ENCODE measurements at places on chromosomes 7 and 10.

DNA sequence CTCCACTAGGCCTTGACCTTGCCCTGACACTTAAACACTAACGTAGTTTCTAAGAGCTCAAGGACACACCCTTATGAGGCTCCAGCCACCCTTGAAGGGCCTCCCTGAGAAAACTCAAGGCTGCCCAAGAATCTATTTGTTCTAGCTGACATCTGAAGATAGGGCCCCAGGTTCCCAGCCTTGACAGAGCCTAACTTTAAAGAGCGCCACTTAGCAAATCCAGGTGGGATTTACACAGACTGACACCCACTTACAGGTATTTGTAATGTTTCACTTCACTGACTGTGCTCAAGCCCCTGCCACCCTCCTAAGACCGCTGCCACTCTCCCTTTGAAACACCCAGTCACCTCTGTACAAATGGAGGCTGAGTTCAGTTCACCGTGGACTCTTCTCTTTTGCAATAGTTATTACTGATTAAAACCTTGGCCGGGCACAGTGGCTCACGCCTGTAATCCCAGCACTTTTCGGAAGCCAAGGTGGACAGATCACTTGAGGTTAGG is 90.4 kb downstream of the SVOPL start:
- no peak for DNase-seq

DNA sequence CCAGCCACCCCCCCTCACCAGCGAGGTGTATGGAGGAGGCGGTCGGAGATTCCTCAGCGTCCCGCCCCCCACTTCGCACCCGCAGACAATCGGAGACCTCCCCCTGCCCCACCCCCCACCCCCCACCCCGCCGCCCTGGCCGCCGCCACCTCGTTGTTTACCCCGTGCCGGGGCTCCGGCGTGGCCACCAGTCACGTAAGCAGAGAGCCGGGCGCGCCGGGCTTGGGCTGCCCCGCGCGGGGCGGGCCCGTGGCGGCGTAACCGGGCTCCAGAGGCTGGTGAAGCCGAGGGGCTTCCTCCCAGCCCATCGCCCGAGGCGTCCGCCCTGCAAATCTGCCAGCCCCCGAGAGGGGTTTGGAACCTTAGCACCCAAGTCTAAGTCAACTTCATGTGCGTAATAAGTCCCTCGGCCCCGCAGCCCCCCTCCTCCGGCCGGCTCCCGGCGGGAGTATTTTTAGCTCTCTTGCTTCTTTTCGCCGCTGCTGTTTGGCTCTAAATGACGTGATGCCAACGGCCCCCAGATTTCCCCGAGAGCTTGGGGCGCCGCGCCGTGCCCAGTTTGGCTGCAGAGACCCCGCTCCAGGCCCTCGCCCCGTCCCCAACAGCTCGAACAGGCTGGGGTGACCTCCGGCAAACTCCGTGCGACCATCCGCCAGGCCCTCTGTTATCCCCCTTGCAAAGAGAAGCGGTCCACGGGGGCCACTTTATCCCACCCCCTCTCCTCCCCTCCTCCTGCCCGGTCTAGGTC is 2.7 kb downstream of the MXI1 start:
- peak; percentile 69 for DNase-seq

DNA sequence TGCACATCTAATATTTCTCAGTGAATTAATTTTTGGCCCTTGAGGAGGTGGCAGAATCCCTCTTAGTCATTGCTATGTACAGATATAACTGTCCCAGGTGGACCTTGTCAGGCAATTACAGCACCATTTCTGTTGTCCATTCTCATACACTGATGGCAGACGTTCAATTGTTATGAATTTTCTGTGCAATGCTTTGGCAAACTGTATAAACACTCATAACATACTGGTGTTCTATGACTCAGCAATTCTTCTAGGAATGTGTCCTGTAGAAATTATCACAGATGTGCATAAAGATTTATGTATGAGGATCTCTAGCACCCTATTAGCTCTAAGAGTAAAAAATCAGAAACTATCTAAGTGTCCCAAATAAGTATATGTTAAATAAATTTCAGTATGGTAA is 80.8 kb downstream of the DNAJB9 start:
- peak; percentile 50 for DNase-seq

DNA sequence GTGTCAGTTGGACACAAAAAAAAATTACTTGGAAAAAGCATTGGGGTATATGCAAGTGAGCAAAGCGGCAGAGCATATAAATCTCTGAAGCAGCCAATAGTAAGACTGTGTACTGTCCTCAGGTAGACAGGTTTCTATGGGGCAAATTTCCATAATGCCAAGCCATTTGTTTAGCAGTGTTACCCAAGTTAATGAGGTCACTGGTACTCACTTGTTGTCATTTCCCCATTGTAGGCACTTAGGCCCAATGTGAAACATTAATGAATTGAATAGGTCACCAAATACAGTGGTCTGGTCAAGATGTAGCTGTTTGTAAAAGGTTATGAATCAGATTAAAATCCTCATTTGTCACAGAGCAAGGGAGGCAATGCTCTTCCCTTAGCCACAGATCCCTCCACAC is 27.5 kb downstream of the HOXA1 start:
- DNase-seq, result no peak

GRCh38 chr7:114711241-114711640 is 210.7 kb upstream of the MDFIC start:
- DNase-seq, result peak; percentile 6

GRCh38 chr7:148161776-148162175 is 428.8 kb upstream of the C7orf33 start:
- DNase-seq, result no peak

DNA sequence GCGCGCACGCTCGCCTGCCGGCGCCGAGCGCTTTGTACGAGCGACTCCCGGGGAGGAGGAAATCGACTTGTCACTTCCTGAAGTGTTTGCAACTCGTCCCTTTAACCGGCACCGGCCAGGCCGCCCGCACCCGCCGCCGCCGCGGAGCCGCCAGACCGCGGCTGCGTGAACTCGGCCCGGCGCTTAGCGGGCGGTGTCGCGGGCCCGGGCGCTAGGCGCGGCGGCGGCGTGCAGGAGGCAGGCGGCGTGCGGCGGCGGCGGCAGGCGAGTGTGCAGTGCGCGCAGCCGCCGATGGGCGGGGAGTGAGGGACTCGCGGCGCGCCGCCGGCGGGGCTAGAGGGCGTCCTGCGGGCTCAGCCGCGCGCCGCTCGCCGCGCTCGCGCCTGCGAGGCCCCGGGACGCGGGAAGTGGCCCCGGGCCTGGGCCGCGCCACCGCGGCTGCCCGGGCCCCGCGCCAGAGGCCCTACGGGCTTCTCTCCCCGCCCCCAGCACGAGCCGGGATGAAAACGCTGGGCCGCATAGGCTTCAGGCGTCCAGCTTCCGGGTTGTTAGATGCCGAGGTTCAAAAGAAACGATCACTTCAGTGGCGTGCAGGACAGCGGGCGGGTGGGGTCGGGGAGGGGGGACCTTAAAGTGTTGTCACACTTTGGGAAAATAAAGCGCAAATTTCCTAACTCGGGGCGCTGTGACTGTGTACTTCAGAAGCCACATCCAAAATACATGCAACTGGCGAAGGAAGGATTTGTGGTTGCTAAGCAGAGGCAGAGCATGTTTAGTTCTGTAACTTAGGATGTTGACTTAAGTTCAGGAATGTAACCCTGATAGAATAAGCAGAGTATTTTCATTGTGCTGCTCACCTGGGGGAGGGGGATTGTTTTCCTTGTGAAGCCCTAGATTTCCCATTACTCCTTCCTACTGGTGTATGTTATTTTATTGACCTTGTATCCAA is at the start of gene FAM53B:
TSS of gene FAM53B (minus strand) at position 277 of the 949 bp plus-strand sequence. CDS start 37,665 bp downstream, outside the sequence.
- DNase-seq, result peak; percentile 84

DNA sequence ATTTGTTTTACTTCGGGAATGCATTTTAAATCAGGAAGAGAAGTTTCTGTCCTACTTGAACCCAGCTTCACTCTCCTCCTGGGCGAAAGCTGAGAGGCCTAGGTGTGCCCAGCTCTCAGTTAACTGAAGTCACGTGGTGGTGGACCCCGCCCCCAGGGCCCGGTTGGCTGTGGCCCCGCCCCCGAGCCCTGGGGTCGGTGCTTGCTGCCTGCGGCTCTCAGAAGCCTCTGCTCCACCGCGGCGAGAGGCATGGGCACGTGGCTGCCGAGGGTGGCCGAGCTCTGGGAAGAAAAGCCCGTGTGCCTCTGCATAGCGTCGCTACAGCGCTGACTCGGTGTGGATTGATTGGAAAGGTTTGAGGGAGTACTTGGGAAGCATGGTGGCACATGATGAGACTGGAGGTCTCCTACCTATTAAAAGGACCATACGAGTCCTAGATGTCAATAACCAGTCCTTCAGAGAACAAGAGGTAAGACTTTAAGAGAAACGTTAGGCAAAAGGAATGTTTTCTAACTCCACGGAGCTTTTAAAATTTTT is 34.1 kb downstream of the NET1 start:
- peak; percentile 88 for DNase-seq

GRCh38 chr10:49407552-49408137 is 11.8 kb upstream of the DRGX start:
- peak; percentile 57 for DNase-seq

DNA sequence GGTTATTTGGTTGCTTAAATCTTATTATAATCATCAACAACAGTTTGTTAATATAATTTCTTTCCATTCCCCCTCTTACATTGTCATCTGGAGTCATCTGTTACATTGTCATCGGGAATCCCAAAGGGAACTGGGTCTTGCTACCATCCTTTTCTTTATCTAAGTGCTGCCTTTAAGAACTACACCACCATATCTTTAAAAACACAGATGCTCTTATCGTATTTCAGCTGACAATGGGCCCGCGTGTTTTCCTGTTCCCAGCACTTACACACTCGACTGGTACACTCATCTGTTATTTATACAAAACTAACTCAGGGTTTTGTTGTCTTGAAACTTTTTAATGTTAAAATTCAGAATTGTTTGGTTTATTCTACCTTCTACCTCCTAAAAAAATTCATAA is 256.2 kb upstream of the MGMT start:
- no peak for DNase-seq

DNA sequence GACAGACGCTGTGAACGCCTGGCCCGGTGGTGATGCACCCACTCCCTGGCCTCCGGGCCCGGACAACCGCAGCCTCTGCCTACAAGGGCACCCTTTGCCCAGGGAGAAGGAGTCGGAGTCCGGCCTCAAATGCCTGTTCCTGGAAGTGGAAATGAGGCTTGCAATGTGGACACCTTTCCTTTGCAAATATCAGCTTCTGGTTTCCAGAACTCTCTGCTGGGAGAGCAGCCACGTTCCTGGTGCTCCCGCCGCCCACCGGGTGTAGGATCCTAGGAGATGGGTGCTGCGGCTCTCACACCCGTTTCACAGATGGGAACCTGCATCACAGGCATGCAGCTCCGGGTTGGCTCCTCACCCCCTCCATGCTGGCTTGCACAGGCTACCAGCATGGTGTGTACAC is 2.9 kb downstream of the FOXL3 start:
- DNase-seq, result no peak

- DNase-seq, result peak; percentile 48
Measured at GRCh38 chr10:24617771-24618396, 105.8 kb downstream of the ARHGAP21 start.

GRCh38 chr10:117609796-117610170 is 67.2 kb downstream of the EMX2 start:
- no peak for DNase-seq

DNA sequence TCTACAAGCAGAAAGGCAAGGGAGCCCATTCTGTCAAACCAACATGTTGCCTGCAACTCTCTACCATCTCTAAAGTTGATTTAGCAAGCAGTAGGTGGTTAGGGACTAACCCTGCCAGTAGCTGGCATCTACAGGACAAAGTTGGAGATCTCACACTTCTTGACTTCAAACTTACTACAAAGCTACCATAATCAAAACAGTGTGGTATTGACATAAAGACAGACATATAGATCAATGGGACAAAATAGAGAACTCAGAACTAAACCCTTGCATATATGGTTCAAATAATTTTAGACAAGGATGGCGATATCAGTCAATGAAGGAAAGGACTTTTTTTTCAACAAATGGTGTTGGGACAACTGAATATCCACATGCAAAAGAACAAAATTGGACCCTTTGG is 84.9 kb downstream of the MAP3K8 start:
- DNase-seq, result no peak

GRCh38 chr7:1164436-1164835 is 4.4 kb upstream of the ZFAND2A start:
- DNase-seq, result no peak

- no peak for DNase-seq
Measured at GRCh38 chr7:31775556-31775955, 88.5 kb downstream of the PPP1R17 start.

GRCh38 chr7:11170175-11170574 is 196.5 kb downstream of the PHF14 start:
- no peak for DNase-seq

DNA sequence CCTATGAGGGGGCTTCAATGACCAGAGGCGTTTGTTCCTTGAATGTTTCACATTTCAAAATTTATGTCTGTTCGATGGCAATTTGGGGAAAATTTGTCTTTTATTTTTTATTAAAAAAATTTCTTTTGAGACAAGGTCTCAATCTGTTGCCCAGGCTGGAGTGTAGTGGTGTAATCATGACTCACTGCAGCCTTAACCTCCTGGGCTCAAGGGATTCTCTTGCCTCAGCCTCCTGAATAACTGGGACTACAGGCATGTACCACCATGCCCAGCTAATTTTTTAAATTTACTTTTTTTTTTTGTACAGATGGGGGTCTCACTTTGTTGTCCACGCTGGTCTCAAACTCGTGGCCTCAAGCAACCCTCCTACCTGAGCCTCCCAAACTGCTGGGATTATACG is 39.7 kb downstream of the OTUD1 start:
- no peak for DNase-seq

DNA sequence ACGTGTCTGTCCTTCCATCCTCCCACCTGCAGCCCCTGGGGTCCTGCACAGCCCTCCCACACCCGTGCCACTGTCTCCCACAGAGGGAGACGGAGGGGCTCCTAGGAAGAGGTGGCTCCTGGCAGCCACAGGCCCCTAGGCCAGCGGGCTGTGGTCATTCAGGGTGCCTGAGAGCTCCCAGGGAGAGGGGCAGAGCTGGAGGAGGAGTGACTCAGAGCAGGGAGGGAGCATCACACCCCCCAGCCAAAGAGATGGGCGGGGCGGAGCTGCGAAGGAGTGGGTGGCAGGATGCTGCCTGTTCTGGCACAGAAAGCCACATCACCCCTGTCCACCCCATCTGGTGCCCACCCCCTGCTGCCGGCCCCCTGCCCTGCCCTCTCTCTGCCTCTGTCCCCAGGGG is 50.5 kb downstream of the STK32C start:
- DNase-seq, result peak; percentile 22

- DNase-seq, result no peak
Measured at GRCh38 chr10:96301616-96302015, 2.6 kb upstream of the DNTT start.

- no peak for DNase-seq
Measured at GRCh38 chr7:43470110-43470509, 112.8 kb upstream of the STK17A start.

DNA sequence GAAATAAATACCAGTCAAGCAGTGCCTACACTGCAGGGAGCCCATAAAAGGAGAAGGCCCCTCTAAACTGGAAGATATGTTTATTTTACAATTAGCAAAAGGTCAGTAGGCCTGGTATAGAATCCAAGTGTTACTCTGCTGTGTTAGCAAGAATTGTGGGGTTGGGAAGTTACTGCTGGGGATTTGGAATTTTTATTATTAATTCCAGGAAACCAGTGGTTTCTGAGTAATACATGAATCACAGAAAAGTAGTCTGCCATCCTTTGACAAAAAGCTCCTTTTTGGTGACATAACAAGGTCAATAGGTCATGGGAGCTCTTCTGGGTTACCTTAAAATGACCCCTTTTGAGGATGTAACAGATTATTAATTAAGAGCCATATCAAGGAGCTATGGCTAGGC is 67.4 kb downstream of the ZNF92 start:
- peak; percentile 83 for DNase-seq

Measured in fibroblast of skin of right biceps (primary cell).